ENCODE measurements at places on chromosomes 7 and 10. TPM values are rescaled to one million over a fixed set of nuclear protein-coding genes. Genes with fewer than 3 reads are reported as not detected.

TMEM196 gene
- total RNA-seq, result 1.0 TPM

AKR1C8 gene
- not detected for total RNA-seq

LAMTOR4 gene
- total RNA-seq, result 36.3 TPM

LRRC61 gene
- 3.7 TPM for total RNA-seq

FRMPD2 gene
- 1.9 TPM for total RNA-seq

EN2 gene
- total RNA-seq, result not detected

RSPH10B gene
- not detected for total RNA-seq

ZFYVE27 gene
- total RNA-seq, result 13.5 TPM

DNA sequence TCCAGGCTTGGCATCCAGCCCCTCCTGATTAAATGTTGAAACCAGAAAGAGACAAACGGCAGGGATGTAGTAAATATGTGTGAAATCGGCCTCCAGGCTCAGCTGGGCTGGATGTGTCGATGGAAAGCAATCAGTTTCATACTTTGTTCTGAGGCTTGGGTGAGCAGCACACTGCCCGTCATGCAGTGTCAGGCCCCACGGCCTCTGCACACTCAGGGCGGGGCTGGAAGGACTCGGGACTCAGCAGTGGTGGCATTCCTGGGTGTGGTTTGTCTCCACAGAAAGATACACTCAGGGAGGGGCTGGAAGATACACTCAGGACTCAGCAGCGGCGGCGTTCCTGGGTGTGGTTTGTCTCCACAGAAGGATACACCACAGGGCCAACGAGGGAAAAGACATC, 22.0 kb downstream of the ADGRA1 start:
- DNase-seq, result no peak

DNA sequence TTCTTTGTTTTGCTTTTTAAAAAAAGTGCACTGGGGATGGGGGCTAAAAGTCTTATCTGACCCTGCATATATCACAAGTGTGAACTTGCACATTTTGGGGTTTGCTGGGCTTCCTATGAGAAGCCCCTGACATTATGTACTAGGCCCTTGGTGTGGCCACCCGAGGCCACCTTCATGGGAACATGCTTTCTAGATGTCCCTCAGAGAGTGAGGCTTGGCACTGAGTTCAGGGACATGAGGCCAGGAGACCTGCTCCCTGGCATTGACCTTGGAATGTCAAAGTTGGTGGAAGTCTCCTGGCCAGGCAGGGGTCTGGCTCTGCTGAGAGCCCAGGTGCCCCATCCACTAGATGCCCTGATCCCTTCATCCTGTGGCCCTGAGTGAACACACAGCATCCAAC, 536.2 kb downstream of the TCERG1L start:
- no peak for DNase-seq

DNA sequence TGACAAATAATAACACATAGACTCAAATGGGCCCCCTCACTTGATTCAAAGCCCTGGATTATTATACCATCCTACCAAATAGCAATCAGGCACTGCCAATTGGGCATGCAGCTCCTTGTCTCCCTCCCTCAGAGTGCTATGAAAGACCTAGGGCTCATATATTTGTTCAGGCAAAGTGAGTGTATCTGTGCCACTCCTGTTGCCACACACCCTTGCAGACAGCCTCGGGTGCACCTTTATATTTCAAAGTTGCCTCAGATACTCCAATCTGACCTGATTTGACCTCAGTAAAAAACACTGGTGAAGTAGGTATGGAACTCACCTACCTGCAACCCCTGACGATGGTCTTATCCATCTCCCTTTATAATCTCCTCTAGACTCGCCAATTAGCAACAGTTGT, 3.0 kb upstream of the NAMPT start:
- DNase-seq, result no peak

- DNase-seq, result no peak
These were observed 131.2 kb downstream of the PRKAG2 start for GRCh38 chr7:151745706-151746105.

DNA sequence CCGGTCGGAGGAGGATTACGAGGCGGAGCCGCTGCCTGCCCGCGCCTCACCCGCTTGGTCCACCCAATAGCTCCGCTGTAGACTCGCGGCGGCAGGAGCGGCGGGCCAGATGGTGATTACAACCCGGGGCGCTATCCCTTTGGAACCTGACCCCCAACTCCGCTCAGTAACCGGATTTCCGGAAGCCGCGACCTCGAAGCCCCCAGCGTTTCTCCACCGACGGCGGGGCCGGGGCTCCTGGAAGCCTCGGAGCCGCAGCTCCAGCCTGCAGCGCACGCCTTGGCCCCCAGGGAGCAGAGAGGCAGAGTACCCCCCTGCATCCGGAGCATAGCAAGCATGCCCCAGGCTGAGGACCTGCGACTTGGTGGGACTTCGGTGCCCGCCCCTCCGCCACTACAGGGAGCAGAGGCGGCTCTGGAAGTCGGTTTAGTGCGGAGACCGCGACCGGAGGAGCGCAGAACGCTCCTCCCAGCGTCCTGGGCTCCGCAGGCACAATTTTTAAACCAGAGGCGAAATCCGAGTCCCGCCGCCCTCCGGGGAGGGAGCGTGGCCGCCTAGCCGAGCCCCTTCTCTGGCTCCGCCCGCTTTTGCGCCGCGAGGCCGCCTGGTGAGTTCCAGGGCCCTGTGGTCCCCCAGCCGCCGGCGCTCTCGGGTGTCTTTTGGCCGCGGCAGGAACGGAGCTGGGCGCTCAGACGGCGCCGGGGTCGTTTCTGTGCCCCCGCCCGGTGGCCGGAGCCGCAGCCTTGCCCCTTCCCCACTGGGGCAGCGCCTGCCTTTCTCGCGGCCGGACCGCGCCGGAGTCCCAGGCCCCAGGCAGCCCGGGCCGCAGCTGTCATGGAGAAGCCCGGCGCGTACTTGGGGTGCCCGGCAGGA, 28.2 kb upstream of the BMS1 start:
- DNase-seq, result no peak

GRCh38 chr10:59093461-59093860, 83.0 kb upstream of the PHYHIPL start:
- no peak for DNase-seq

GRCh38 chr10:85916994-85917573, 449.5 kb downstream of the GRID1 start:
- no peak for DNase-seq

- no peak for DNase-seq
These were observed 90.7 kb downstream of the GNAI1 start for GRCh38 chr7:80225361-80225760.

DNA sequence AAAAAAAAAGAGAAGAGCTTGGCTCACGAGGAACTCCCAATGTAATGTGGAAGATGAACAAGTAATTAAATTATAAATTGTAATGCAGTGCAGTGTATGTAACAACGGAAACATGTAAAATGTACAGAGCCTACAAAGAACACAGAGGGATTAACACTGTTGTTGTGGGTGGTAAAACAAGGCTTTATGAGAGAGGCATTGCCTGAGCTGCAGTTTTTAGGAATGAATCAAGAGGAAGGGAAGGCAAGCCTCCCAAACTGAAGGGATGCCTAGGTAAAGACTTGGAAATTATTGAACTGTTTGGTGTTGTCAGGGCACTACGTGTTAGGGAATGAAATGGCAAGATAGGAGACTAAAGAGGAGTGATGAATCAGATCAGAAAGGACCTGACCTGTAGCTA, 213.7 kb downstream of the HTR7 start:
- DNase-seq, result no peak

DNA sequence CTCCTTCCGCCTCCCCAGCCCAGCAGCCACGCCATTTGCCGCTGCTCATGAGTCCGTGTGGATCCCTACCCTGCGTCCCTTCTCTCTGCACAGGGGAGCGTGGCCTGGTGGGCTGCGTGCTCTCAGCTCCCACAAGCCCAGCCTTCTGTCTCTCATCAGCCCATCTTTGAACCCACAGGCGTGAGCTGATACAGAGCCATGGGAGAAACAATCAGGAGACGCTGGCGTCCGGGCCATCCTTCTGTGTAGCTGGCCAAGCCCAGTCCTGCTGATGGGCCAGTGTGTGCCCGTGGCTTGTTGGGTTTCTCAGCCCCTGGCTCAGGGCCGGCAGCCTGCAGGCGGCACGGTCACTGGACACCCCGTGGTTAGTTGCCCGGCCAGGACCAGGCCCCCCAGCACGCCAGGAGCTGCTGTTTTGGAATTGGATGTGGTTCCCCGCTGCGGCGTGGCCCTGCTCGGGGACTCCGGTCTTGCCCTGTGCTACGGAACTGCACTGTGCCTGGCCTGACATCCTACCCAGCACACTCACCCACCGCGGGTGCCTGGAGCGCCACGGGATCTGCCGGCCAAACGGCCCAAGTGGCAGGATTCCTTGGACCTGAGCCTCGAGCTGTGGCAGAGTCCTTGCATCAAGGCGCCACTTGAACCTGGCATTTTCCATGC, 88.9 kb downstream of the ELFN1 start:
- no peak for DNase-seq

DNA sequence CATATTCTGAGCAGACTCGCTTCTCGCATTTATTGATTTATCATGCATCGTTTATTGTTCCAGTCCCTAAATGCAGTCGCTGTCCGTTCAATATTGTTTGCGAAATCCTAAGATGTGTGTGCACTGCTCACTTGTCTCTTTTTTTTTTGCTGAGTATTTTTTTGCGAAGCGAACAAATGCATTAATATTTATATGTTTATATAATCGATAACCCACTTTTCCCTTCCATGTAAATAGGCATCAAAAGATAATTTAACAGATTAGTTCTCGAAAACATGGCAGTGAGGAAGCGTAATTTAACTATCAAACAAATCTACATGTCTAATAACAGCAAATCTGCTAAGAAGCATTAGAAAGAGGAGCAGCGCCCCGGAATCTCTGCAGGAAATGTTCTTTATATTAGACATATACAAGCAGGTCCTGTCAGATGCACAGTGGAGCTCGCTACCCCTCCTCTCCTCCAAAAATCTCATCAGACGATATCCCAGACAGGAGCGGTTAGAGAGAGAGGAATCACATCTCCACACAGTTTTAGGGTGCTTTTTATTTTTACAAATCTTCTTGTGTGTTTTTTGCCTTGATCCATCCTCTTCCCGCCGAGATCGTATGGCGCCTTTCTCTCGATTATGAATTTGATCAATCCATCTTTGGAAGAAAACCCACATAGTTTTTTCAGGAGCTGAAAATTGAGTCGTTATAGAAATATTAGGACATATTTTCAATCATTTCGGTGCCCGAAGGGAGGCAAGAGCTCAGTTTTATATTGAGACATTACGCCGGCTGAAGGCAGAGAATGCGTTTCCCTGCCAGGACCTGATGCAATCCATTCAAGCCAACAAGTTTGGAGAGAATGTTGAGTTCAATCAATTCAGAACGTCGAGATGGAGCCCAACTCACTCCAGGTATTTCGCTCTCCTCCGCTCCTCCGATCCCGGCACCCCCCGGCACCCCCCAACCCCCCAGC, at the start of gene ARID5B:
Gene ARID5B (plus strand): TSS at position 871 of the 964 bp plus-strand sequence. CDS start 11 bp downstream, at position 882.
- peak; percentile 57 for DNase-seq

GRCh38 chr10:84292502-84292901, 35.9 kb upstream of the CCSER2 start:
- DNase-seq, result no peak

GRCh38 chr10:29595636-29596225, 39.0 kb downstream of the SVIL start:
- no peak for DNase-seq

DNA sequence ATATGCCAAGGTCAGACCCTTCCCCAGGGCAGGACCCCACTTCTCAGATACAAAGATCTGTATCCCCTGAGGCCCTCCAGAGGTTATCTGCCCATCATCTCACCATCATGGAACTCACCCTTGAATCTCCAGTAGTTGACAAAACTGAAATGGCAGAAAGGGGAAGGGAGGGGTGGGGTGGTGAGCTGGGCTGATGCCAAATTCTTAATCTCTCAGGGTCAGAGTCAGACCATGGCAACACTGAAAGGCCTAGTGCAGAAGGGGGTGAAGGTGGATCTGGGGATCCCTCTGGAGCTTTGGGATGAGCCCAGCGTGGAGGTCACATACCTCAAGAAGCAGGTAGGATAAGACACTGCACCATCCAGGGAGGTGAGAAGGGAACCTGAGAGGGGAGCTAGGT, 3.1 kb downstream of the CNPY4 start:
- DNase-seq, result no peak

- DNase-seq, result no peak
These were observed 85.5 kb upstream of the PDE1C start for GRCh38 chr7:32155712-32156111.

- no peak for DNase-seq
These were observed 70.7 kb upstream of the EZH2 start for GRCh38 chr7:148954766-148955165.

DNA sequence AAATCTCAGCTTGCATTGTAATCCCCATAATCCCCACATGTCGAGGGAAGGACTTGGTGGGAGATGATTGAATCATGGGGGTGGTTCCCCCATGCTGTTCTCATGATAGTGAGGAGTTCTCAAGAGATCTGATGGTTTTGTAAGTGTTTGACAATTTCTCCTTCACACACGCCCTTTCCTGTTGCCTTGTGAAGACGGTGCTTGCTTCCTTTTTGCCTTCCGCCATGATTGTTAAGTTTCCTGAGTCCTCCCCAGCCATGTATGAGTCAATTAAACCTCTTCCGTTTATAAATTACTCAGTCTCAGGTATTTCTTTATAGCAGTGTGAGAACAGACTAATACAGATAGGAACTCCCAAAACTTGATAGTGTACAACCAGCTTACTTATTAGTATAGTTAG, 98.6 kb downstream of the CREM start:
- DNase-seq, result no peak

DNA sequence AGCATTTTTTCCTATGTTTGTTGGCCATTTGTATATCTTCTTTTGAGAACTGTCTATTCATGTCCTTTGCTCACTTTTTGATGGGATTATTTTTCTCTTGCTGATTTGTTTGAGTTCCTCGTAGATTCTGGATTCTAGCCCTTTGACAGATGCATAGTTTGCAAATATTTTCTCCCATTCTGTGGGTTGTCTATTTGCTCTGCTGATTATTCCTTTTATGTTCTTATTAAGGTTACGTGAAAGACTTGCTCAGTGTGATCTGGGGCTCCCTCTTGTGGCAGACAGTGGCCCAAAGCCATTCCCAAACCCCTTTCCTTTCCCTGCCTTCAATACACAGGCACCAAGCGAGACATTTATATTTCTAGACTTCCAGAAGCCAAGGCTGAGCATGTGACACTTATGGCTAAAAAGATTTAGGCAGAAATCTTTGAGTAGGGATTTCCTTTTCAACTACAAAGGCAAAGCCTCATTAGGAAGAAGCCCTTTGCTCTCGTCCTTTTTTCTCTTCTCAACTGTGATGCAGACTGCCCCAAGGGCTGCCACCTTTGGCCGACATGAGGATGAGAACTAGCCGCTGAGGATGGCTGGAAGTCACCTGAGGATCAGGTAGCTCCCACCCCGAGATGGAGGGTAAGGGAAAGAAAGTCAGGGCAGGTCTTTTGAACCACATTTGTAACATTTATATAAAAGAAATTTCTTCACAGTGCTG, 23.6 kb downstream of the ST8SIA6 start:
- DNase-seq, result peak; percentile 31
